ENCODE measurements at places on chromosomes 6 and 20.

GRCh38 chr6:104638841-104639290 lies 220.9 kb downstream of the HACE1 start:
- no peak for DNase-seq

- no peak for DNase-seq
These were observed 174.6 kb downstream of the GMPR start for GRCh38 chr6:16412982-16413381.

GRCh38 chr6:100461278-100461916 lies 3.3 kb downstream of the SIM1 start:
- peak; percentile 97 for DNase-seq

DNA sequence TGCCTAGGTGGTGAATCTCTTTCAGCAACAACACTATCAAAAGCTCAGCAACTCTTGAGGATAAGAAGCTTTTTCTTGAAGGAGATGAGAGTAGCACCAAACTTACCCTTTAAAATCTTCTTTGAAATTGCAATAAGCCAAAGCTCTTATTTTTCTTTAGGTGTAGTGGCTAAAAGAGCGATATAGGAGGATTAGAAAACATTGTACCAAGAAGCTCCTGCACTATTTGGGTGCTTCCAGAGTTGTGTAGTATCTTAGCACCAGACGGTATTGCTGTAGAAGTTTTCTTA lies 1.2 kb downstream of the FUT9 start:
- no peak for DNase-seq

DNA sequence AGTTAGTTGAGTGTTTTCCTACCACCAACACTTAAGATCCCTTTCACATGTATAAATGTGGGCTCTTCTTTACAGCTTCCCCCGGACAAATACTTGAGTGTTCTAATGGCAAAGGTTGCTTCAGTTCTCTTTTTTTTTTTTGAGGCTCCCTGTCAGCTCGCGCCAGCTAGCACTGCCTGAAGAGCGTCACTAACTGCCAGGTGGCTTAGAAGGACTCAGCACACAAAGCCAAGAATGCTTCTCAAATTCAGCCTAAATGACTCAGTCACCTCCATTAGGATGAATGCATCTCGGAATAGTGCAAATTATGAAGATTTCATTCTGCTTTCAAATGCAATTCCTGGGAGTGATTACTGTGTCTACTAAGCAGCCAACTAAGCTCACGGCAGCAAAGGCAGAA lies 150.7 kb upstream of the BTBD3 start:
- DNase-seq = peak; percentile 11

GRCh38 chr6:111709201-111709600 lies 103.5 kb upstream of the TRAF3IP2 start:
- no peak for DNase-seq

DNA sequence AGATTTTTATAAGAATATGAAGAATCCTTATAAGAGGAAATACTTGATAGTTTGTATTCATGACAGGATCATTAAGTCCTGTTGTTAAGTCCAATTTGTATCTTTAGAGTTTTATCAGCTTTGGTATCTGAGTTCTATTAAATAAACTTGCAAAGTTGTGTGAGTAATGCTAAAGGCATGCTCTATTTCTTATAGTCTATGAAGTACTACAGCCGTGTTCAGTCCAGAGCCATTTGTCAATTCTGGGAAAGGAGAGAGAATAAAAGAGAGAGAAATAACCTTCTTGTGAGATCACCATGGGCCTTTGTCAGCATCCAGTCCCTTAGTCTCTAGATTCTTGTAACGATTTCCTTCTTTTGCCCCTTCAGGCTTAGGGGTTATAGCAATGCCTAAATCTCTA lies 181.2 kb upstream of the POU3F2 start:
- DNase-seq = no peak

All from NCI-H69 (cell line).